A549 treated with DMSO at 1 μM for 4 hours (cell line): ENCODE measurements at places on chromosomes 11 and 22. TPM values are rescaled to one million over a fixed set of nuclear protein-coding genes. Genes with fewer than 3 reads are reported as not detected.

CEND1 gene
- 0.81 to 2.3 TPM (median 1.6 TPM) in 5 replicates for total RNA-seq

C11orf91 gene
- total RNA-seq: 0.35 to 1.6 TPM (median 1.0 TPM) in 5 replicates

CBLIF gene
- total RNA-seq: not detected in 5 replicates

TNNI2 gene
- total RNA-seq: not detected in 5 replicates

NUP160 gene
- total RNA-seq: 27.4 to 35.0 TPM (median 33.0 TPM) in 5 replicates

CCDC87 gene
- total RNA-seq: 0.53 to 0.74 TPM (median 0.64 TPM) in 5 replicates

SSTR3 gene
- not detected in 5 replicates for total RNA-seq

ADM2 gene
- 0.41 to 0.73 TPM (median 0.58 TPM) in 5 replicates for total RNA-seq

ZNF195 gene
- total RNA-seq: 17.5 to 23.0 TPM (median 20.1 TPM) in 5 replicates

PATE1 gene
- total RNA-seq: not detected in 5 replicates

ZW10 gene
- 12.4 to 15.0 TPM (median 14.5 TPM) in 5 replicates for total RNA-seq

USP47 gene
- total RNA-seq: 27.1 to 33.0 TPM (median 30.5 TPM) in 5 replicates

OR4C11 gene
- total RNA-seq: not detected in 5 replicates

C22orf42 gene
- total RNA-seq: not detected in 5 replicates

EHBP1L1 gene
- 35.8 to 46.9 TPM (median 39.7 TPM) in 5 replicates for total RNA-seq
